ENCODE measurements at places on chromosomes 4 and X.

DNA sequence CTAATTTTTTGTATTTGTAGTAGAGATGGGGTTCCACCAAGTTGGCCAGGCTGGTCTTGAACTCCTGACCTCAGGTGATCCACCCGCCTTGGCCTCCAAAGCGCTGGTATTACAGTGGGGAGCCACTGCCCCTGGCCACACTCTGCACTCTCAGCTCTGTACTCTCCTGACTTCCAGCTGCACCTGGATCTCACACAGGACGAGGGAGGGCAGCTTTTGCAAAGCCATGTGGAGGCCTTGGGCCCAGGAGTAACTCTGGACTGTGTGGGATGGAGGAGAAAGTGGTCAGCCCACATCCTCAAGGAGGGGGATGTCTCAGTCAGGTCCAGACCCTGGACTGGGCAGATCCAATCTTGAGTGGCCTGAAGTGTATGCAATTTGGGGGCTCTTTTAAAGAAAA is 23.0 kb downstream of the NAT8L start:
- DNase-seq = no peak

GRCh38 chrX:48695534-48695896 is 1.0 kb upstream of the SUV39H1 start:
- DNase-seq = no peak

GRCh38 chr4:158933236-158933635 is 164.4 kb downstream of the FNIP2 start:
- DNase-seq = no peak

GRCh38 chrX:72159769-72160168 is 21.8 kb upstream of the PIN4 start:
- DNase-seq = no peak

DNA sequence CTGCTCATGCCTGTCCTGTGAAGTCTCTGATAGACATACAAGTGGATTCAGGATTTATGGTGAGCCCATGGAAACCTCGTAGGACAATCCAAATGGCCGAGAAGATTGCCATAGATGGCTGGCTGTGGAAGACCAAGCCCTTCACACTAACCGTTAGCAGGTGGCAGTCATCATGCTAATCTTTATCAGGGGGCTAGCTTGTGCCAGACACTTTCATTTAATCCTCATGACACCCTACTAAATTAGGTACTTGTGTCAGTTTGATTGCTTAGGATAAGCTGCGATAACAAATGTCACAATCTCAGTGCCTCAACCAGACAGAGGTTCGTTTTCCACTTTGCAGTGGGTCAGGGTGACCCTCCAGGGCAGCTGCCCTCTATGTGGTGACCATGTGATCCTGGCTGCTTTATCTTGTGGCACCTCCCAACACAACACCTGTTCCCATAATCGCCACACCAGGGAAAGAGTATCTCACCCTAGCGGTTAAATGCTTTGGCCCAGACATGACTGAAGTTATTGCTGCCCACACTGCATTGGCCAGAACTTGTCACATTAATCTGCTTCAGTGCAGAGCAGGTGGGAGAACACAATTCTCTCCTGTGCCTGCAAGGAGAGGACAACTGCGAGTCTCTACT is 60.8 kb downstream of the REPS2 start:
- DNase-seq = no peak

DNA sequence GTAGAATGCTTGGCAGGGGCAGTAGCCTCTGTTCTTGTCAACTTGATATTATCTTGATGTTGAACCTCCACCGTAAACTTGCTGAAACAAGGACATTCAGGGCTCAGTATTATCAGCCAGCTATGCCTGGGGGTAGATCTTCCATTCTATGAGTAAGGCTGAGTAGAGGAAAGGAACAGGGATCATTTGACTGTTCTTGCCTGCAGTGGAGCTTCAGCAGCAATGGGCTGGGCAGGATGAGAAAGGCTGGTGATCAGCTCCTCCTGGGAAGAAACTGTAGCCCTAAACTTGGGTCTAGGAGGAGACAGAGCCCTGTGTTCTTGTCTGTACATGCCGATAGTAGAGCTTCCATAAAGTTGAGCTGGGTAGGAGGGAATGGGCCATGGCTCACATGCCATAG is 127.2 kb downstream of the CCSER1 start:
- DNase-seq = no peak

GRCh38 chr4:15774020-15774420 is 4.1 kb upstream of the CD38 start:
- DNase-seq = no peak

DNA sequence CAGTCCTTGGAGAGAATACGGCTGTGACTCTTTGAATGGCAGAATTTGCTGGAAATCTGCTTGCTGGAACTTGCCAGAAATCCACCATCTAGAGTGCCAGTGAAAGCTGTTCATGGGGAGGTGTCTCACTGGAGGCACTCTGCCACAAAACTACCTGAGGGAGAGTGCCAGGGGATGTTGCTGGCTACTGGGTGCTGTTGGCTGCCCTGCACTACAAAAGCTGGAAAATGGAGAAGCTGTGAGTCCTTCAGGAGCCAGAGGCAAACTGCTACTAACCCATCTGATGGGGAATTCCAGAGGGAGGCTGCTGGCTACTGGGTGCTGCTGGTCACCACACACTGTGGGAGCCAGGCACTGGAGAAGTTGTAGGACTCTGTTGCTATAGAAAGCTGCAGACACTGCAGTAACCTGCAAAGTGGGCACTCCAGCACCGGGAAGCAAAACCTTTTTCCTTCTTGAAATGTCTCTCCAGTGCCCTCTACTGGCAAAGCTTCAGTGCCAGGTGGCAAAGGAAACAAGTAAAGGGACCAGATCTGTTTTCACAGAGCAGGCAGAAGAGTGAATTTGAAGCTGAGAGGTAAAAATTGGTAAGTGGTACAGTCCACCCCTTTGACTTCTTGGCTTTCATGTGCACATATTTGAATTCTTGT is 47.8 kb upstream of the HSD17B10 start:
- no peak for DNase-seq

- DNase-seq = no peak
These were observed 10.5 kb downstream of the CD99L2 start for GRCh38 chrX:150887906-150888465.

GRCh38 chr4:138189206-138189605 is 52.9 kb downstream of the SLC7A11 start:
- DNase-seq = no peak

DNA sequence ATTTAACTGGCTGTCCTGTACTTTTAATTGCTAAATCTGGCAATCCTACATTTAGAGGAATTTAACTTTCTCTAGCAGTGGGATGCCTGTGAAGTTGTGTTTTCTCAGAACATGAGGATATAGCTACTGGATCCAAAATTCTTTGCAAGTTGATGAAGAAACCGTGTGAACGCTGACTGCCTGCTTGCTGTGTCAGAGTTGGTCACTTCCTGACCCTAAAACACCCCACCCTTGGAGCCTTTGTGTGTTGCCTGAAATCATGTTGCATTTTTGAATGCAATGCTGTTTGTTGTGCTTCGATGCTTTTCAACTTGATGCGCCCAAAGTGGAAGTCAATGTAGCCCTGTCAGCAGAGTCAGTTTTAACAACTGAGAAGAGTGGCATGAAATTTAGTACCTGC is 211.2 kb downstream of the ANK2 start:
- no peak for DNase-seq

DNA sequence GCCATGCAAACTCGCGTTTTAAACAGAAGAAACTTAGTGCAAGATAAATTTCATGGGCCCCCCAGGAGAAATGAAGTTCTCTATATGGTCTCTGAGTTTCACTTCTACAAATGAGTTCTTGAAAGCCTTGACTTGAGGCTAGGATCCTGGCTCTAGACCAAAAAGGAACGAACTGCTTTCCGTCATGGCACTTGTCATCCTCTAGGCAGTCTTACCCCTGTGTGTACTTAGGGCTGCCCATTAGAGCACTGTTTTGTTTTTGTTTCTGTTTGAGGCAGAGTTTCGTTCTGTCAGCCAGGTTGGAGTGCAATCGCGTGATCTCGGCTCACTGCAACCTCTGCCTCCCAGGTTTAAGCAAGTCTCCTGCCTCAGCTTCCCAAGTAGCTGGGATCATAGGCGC is 29.0 kb downstream of the RNF4 start:
- DNase-seq = no peak

DNA sequence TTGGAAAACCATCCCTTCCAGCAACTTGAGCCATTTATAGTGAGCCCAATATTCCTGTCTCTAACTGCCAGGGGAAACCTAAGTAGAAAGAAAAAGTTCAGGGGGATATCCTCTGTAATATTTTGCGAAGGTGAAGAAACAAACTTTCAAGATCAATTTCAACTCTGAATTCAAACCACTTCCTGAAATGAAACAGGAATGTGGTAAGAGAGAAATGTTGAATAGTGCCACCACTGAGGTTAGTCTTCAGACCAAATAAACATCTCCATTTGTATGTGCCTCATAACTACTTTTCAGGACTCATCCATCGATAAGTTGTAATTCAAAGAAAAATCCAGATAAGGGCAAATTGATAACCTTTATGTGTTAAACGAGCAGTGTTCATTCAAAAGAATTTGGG is 128.7 kb downstream of the GABRB1 start:
- no peak for DNase-seq

DNA sequence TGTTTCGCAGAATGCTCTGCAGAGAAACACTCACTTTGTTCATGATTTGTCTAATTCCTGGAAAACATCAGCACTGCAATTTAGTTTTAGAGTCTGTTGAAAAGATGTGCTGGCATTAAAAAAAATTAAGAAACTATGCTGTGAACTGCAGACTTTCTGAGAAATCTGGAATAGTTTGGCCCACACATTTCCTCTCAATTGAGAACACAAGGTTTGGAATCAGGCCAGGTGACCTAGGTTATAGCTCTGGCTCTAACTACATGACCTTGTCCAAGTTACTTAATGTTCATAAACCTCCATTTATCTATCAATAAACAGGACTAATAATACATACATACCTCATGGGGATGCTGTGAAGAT is 61.4 kb upstream of the ENPEP start:
- no peak for DNase-seq

- DNase-seq = no peak
These were observed 10.8 kb downstream of the TMEM131L start for GRCh38 chr4:153476829-153477574.

Measured in activated CD8-positive, alpha-beta memory T cell treated with anti-CD3 and anti-CD28 coated beads for 1 hour (primary cell).